ENCODE measurements at places on chromosomes 1 and 21.

GRCh38 chr1:106846656-106847055, 209.8 kb upstream of the PRMT6 start:
- DNase-seq, result no peak

- peak; percentile 80 for DNase-seq
Observed at GRCh38 chr1:159924791-159925718, at the start of gene TAGLN2. Gene TAGLN2 (minus strand): TSS chr1:159925507. CDS start chr1:159920509, 4,998 bp downstream.

DNA sequence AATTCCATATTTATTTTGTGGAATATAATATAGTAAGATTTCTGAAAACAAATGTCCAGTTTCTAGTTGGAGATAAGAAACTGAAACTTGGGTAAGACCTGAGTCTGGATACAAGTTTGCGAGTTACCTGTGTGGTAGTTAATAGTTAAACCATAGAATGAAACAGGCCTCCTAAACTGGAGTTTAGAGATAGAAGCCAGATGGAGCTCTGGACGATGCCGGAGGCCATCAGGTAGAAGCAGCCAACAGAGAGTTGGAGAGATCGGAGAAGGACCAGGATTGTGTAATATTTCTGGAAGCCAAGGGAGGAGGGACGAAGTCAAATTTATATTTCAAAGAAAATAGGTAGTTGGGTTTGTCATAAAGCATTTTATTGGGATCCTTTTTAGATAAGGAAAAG, 45.1 kb downstream of the ARID1A start:
- no peak for DNase-seq

- no peak for DNase-seq
Observed at GRCh38 chr1:231991231-231991630, 364.6 kb downstream of the DISC1 start.

DNA sequence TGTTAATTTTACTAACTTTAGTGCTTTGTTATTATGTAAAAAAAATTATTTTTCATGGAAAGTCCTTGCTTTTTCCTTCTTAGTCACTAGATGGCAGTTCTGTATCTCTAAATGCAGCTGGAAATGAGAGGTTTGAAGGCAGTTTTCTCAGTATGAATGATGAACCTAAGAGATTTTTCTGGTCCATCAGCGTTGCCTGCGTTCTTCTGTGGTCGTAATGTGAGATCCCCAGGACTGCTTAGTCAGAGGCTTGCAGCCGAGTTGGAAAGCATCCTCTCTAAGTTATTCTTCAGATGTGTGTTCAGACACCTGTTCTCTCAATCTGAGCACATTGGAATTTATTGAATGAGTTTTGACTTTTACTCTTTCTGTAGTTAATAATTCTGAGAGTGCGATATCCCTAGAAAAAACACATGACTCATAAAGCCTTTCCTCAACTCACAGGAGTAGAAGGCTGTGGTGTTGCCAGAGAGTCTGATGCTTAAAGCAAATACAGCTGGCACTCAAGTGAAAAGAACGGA, 99.3 kb downstream of the FMN2 start:
- DNase-seq, result no peak

- DNase-seq, result no peak
Observed at GRCh38 chr1:228312136-228312764, 94.4 kb downstream of the TRIM11 start.

- DNase-seq, result no peak
Observed at GRCh38 chr1:211640301-211640630, 35.2 kb downstream of the NEK2 start.

GRCh38 chr21:36788120-36788638, 89.3 kb downstream of the SIM2 start:
- no peak for DNase-seq

GRCh38 chr1:68329096-68329835, 96.9 kb upstream of the WLS start:
- DNase-seq, result no peak

- no peak for DNase-seq
Observed at GRCh38 chr1:119656410-119656955, 8.4 kb upstream of the ZNF697 start.

DNA sequence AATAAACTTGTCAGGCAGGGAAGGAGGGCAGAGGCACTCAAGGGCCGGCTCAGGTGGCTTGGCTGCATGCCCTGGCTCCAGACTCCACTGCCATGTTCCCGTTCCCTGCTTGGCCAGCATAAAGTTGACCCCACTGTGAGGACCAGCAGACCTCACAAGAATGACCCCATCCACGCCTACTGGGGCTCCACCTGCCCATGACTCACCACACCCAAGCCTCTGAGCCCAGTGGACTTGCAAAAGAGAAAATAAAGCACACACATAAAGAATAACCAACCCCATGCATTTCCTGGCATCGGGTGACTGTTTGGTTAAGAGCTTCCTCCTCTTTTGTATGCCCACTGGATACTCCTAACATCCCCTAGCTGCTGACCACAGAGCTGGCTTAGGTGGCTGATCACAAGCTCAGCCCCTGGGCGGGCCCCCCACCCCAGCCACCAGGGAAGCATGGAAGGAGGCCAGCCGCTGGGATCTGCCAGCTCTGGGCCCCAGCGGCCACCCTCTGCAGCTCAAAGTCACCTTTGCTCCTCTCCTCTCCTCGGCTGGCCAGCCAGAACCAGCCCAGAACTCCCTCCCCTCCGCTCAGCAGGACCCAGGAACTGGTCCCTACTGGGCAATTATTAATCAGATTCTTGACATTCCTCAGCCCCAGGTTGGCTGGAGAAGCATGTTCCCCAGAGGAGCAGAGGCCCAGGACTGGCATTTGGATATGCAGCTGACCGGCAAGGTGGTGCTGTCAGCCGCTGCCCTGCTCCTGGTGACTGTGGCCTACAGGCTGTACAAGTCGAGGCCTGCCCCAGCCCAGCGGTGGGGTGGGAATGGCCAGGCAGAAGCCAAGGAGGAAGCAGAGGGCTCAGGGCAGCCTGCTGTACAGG, at the start of gene KLHDC7A:
KLHDC7A (plus strand) TSS at position 616 of the 875 bp plus-strand sequence; CDS start at position 668, 52 bp downstream.
- peak; percentile 13 for DNase-seq

- DNase-seq, result peak; percentile 91
Observed at GRCh38 chr1:198937231-198938031, 298.6 kb downstream of the PTPRC start.

- DNase-seq, result no peak
Observed at GRCh38 chr1:234875953-234876855, 252.4 kb downstream of the TOMM20 start.

- DNase-seq, result no peak
Observed at GRCh38 chr1:182101415-182102042, 40.0 kb upstream of the ZNF648 start.

DNA sequence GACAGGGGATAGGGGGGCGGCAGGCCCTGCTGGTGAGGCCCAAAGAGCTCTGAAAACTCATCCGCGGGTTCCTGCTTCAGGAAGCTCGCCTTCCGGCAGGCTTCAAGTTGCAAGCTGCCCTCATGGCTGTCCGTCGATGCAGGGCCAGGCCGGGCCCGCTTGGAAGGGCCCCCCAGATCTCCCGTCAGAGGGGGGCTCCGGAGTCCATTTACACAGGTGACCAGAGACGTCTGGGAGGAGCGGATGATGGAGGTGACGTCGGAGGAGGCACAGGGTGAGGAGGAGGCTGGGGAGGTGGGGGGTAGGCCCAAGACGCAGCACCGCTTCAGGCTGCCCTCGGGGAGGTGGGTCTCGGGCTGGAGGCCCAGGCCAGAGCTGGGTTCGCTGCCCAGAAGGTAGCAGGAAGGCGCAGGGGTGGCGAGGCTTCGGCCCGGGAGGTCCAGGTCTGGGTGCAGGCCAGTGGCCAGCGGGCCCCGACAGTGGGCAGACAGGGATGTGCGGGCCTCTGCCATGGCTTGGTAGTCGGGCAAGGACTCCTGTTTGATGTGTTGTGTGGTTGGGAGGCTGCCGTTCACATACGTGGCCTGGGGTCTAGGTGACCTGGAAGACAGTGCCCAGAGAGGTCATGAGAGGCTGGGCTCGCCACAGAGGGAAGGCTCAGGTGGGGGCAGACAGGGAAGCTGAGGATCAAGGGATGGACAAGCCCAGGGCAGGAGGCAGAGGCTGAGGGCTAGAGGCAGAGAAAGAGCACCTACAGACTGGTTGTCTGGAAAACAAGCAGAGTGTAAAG, 135.4 kb downstream of the DMRTB1 start:
- no peak for DNase-seq

GRCh38 chr1:167808690-167809089, 86.9 kb downstream of the MPZL1 start:
- no peak for DNase-seq

DNA sequence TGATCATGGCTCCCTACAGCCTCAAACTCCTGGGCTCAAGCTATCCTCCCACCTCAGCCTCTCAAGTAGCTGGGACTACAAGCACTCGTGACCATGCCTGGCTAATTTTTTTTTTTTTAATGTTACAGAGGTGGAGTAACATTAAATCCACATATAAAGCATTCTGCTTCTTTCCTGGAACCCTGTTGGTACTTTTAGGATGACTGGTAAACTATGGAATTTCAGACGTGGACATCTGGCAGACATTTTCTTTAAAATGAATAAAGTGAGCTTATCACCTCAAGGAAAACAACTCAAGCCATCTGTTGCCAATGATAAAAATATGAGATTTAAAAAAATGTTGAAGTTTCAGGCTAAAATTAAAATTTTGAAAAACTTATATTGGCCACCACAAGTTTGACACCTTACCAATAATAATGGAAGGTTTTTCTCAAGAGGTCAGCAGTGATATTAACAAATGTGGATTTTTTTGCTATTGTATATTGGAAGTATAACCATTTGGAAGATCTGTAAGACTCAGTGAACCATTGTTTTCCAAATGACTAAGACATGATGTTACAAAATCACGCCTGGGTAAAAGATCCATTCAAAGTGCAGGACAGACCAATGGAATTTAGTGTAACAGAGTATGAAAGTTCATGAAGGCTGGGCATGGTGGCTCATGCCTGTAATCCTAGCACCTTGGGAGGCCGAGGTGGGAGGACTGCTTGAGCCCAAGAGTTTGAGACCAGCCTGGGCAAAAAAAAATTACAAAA, 52.7 kb upstream of the EIF4G3 start:
- no peak for DNase-seq

- DNase-seq, result no peak
Observed at GRCh38 chr1:200022239-200022804, 5.2 kb upstream of the NR5A2 start.

DNA sequence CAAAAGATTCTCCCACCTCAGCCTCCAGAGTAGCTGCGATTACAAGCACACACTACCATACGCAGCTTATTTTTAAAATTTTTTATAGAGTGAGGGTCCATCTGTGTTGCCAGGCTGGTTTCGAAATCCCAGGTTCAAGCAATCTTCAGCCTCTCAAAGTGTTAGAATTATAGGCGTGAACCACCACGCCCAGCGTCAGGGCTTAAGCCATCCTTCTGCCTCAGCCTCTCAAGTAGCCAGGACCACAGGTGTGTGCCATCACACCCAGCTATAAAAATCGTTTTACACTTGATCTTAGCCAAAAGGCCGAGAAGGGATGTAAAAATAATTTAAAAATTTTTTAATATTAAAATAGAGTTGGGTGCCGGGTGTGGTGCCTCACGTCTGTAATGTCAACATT, 4.3 kb upstream of the SLC25A33 start:
- DNase-seq, result no peak

GRCh38 chr1:202143011-202143767, 1.3 kb downstream of the ARL8A start:
- no peak for DNase-seq

GRCh38 chr1:56216218-56216617, 363.1 kb downstream of the PLPP3 start:
- no peak for DNase-seq

- no peak for DNase-seq
Observed at GRCh38 chr1:232363008-232363407, 266.9 kb downstream of the SIPA1L2 start.

DNA sequence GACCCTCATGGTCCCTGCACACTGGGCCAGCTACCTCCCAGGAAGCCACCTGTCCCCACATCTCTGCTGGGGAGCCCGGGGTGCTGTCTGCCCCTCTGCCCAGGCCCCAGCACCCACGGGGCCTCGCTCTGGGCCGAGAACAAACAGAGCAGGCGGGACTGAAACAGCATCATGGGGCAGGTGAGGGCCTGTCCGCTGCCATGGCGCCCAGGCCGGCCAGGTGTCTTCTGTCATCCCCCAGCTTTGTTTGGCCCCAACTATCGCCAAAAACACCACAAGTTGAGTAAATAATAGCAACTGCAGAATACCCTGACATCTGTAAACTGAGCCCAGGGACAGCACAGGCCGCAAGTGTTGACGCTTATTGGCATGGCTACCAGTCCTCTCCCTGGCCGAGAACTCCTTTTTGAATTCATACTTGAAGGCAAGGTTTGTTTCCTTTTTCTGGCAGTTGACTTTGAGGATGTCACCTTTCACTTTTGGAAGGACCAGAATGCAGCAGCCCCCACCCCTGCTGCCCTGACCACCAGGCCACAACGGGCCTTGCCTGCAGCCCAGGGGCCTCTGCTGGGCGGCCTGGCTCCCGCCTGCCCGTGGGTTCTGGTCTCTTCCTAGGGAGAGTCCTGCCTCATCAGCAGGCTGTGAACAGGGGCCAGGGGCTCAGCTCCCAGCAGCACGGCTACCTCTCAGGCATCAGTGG, 152.7 kb downstream of the CASZ1 start:
- peak; percentile 61 for DNase-seq

DNA sequence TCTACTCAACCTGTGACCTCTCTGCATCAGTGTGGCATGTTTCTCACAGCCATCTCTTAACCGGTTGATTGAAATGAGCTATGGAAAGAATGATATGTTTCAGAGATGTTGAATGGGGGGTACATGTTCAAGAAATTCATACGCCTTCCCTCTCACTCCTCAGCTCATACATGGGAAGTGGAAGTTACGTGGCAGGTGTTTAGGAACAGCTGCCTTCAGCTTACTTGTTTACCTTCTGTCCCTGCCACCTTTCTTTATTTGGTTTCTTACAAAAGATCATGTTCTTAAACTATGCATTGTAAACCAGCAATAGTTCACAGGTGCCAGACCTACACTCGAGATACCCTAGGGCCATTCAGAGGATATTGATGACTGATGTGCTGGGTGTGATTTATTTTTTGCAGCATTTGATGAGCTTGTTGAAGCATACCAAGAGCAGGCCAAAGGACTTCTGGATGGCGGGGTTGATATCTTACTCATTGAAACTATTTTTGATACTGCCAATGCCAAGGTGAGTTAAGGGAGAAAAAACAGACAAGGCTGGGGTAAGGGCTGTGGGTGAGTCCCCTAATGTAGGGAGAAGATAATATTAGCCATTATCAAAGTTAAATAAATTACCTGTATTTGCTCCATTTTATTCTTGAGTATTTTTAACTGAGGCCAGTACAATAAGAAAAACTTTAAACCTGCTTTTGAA, 17.4 kb downstream of the MTR start:
- no peak for DNase-seq

- no peak for DNase-seq
Observed at GRCh38 chr1:20538760-20539551, 13.4 kb upstream of the FAM43B start.

- no peak for DNase-seq
Observed at GRCh38 chr1:55446351-55446750, 231.2 kb upstream of the USP24 start.

DNA sequence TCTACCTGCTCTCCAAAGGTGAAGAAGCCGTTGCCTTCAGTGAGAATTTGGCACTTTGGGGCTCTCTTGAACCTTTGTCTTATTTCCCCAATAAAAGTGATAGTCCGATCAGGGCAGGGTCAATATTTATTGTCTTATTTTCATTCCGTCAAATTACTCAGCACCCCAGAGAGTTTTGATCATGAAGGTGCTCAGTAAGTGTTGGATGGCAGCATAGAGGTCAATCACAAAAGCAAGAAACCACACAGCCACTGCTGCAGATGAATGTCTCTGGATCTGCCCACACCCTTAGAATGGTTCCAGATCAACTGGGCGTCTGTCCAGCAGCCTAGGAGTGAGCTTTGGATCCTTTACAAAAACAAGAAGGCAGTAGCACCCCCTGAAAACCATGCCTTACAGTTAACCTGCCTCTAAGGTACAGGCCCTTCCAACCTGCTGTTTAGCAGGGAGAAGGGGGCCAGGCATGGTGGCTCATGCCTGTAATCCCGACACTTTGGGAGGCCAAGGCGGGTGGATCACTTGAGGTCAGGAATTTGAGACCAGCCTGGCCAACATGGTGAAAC, 97.3 kb downstream of the PSMG1 start:
- DNase-seq, result no peak

Data from NCI-H1417 (cell line).